Putamen (tissue), 1 donor: ENCODE measurements at places on chromosomes 1 and 21.

- peak; percentile 81 for DNase-seq
Measured at GRCh38 chr1:54415991-54416390, 9.8 kb upstream of the SSBP3 start.

DNA sequence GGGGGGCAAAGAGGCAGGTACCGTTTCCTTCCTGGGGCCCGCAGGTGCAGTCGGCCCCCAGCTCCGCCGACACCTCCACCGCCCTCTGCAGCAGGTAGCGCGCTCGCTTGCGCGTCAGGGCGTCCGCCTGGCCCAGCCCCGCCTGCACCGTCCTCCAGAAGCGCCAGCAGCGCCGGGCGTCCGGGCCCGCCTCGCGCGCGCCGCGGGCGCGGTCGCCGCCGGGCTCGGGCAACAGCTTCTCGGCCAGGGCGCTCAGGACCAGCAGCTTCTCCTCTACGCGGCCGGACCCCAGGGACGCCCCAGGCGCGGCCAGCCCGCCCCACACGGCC is 863 bp downstream of the TARBP1 start:
- peak; percentile 37 for DNase-seq

DNA sequence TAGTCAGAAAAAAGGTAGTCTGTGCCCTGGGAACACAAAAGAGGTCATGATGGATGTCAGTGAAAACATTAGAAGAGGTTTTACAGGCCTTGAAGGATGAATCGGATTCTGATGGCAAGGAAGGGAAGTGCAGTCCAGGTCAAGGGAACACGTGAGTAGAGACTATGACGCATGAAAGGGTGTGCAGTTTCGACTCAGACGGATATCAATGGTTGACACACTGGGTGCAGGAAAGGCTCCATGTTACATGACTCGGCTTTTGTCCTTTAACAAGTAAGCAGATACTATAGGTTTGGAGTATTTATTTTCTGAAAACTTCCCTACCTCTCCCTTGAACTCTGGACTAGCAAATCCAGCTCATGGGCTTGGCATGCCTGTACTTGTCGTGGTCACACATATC is 55.3 kb downstream of the SEC16B start:
- no peak for DNase-seq

GRCh38 chr1:212777151-212777550 is 14.4 kb downstream of the NSL1 start:
- DNase-seq: no peak

DNA sequence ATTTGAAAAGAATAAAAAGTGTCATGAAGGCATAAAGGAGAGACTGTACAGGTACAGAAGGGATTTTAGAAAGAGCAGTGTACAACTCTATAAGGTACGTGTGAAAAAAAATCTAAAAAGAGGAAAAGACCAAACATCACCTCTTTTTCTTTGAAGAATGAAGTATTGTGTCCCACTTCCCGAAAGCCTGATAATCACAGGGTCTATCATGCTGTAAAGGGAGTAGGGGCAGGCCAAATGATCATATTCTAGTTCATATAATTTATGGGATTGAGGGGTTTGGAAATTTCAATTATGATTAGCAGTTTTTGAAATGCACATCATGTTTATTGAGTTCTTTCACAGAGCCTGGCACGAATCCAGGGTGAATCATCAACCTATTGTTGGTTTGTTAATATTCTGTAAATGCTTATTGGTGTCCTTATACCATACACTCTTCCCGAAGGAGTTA is 910 bp upstream of the RERE start:
- peak; percentile 30 for DNase-seq

DNA sequence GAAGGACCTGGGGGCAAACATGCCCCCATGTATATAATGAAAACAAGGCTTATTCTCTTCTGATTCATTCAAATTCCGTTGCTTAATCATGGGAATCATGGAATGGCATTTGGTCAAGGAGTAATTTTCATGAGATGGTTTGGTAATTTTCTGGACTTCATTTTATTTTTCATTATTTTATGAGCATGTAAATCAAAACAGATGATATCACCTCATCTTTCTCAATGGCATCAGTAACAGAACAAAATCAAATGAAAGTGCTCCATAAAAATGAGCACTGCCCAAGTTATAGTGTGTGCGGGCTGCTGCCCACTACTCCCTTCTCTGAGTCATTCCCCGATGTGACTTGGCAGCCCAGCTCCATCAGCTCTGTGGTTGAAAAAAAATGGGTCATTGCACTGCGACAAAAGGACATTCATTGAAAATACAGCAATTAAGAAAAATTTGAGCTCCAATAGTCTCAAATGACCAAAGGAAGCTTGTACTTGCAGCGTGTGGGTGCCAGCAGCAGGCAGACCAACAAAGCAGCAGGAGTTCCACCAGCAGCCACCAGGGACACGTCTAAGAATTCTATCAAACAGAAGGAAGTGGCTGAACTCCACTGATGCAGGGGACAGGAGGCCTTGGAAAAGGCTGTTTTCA is 84.3 kb upstream of the VAV3 start:
- DNase-seq: peak; percentile 70

- DNase-seq: no peak
Measured at GRCh38 chr1:83889707-83890106, 109.2 kb downstream of the TTLL7 start.

DNA sequence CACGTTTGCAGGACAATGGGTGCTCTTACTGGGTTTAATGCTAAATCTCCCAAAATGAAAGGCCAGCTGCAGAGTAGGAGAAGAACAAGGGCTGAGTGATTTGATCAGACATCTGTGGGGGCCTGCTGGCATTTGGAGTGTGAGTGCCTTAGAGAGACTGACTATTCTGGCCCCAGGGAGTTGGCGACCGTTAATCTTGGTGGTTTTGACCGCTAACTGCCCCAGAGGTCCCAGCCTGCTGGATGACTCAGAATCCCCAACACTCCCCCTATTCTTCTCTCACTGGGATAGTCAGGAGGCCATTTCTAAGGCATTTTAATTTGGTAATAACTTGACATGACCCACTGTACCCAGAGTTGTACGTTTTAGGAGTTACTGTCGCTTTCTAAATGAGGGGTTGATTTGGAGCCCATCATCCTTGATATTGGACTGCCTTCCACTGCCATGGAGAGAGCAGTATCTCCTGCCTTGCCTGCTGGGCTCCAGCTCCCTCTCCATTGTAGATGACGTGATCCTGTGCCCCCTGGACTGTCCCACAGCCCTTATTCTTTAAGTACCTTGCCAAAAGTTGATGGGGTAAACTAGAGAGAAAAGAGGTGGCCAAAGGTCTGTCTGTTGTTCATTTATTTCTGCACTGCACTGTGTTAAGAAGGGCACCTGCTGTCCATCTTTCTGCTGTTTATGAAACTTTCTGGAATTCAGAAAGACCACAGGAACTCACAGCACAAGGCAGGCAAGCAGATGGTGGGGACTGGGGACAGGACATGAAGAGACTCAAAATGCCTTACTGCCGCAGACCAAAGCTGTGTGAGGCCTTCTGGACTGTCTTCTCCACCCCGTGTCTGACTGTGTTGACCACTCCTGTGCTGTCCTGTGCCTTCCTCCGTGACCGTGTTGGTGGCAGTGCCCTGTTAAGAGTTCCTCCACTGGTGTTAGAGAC is 98.2 kb upstream of the ARTN start:
- DNase-seq: no peak

DNA sequence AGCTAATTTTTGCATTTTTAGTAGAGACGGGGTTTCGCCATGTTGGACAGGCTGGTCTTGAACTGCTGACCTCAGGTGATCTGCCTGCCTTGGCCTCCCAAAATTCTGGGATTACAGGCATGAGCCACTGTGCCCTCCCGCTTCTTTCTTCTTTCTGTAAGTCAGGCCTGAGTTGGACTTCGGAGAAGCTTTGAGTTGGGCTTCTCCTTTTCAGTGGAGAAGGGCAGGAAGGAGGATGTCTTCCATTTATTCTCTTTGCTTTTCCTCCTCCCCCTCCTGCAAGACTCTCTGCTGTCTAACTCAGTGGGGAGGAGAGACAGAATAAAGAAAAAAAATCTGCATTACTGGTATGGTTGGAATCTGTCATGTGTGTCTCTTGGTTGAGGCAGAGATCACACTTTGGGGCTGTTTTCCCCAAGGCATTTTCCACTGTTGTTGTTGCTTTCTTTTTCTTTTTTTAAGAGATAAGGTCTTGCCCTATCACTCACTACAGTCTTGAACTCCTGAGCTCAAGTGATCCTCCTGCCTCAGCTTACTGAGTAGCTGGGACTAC is 13.2 kb upstream of the DEGS1 start:
- no peak for DNase-seq

DNA sequence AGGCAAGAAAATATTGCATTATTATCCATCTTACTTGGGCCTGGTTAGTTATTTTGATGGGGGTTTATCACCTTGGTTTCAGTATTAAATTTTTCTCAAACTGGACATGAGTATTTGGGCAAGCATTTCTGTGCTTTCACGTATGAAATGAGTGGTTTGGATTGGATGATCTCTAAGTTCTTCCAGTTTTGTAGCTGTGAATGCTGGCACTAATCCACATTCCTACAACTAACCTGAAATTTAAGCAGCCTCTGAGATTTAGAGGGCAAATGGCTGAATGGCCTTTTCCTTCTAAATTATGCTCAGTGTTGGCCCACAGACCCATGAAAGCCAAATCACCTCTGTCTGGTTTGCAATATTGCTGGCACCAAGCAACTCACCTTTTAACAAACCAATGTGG is 475.0 kb upstream of the B3GALT2 start:
- DNase-seq: no peak

DNA sequence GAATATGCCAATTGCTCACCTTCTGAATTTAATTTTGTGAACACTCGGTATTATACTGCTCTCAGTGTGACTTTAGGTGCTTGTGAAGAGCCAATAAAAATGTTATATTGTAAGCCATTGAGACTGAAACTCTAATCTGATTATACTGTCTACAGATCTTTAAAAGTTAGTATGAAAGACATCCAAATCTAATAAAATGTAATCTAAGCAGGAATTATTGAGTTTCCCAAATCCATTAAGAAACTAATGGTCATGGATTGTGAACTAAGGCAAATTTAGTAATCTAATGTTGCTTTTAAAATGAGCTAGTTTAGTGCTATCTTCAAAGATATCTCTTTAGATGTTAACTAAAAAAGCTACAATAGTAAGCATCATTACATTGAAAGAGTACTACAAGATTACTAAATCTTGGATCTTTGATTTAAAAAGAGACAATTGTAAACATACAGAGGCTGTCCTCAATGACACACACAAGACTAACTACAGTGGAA is 1132.4 kb upstream of the B3GALT2 start:
- DNase-seq: no peak

DNA sequence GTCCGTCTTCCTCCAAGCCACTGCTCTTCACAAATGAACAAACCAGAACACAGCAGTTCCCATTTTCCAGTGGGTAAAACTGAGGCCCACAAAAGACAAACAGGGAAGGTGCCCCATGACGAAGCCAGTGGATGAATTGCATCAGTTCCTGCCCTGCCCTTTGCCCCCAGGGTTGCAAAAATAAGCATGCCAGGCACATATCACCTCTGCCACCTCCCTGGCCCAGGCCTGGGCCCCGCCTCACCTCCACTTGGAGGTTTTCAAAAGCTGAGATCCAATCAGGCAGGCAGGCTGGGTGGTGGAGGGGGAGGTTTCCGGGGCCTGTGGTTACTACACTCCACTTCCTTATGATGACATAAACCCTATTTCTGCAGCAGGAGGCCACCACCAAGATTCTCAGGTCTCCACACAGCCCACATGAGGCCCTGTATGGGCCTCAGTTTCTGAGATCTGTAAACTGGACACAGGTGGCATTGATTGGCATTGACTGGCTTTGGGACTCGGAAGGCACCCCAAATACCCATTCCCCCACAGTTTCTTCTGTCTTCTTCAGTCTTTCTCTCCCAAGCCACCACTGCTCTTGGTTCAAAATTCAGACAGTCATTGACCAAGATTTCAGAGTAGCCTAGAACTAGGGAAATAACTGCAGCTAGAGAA is 4.1 kb downstream of the KIF21B start:
- DNase-seq: no peak

DNA sequence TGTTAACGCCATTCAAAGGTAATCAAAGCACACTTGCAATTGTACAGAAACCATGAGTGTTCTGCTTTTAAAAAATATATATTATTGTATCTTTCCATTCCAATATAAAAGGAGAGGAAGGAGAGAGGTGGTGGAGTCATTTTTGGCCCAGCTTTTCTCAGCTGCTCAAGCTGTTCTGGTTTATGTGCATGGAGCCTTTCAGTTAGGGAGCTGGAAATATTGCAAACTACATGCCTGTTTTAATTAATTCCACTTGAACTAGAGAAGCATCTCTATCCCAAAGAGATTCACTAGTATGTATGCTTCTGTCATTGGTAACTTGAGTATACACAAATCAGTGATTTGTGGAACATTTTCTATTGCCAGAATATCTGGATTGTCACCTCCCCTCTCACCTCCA is 28.5 kb upstream of the C1orf105 start:
- DNase-seq: no peak

DNA sequence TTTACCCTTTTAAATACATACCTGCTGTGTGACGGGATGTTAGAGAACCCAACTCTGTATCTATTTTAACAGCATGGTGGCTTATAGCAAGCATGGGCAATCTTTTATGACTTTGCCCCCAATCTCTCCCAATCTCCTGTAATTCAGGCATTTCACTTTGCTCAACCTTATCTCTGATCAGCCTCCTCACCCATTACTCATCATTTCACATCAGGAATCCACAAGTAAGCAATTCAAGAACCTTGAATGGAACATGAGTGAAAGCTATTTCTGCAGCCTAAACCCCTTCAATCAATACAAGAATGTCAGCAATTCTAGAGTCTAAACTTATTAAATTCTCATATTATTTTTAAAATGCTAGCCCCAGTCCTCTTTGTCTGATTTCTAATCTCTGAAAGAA is 199.8 kb downstream of the ST6GALNAC3 start:
- no peak for DNase-seq

GRCh38 chr1:45012639-45013278 is 705 bp downstream of the UROD start:
- peak; percentile 50 for DNase-seq

DNA sequence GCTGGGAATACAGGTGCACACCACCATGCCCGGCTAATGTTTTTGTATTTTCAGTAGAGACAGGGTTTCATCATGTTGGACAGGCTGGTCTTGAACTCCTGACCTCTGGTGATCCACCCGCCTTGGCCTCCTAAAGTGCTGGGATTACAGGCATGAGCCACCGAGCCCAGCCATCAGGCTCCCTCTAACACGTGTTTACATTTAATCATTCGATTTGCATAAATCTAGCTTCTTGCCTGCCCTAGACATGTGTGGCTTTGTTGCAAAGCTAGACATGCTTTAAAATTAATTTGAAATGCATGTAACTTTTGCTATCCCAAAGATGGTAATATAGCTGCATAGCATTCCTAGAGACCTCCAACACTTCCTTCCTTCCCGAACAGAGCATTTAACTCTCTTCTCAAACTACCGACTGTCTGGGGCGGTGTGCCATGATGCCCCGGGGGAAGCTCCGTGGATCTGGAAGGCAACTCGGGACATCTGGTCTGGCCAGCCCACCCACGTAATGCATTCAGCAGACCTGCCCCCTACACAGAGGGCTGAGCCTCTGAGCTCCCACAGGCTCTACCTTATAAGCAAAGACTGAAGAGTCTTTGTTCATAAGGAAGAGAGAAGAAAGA is 34.6 kb upstream of the NID1 start:
- DNase-seq: no peak
